ENCODE measurements at places on chromosomes 2 and 18. TPM values are rescaled to one million over a fixed set of nuclear protein-coding genes. Genes with fewer than 3 reads are reported as not detected.

DNA sequence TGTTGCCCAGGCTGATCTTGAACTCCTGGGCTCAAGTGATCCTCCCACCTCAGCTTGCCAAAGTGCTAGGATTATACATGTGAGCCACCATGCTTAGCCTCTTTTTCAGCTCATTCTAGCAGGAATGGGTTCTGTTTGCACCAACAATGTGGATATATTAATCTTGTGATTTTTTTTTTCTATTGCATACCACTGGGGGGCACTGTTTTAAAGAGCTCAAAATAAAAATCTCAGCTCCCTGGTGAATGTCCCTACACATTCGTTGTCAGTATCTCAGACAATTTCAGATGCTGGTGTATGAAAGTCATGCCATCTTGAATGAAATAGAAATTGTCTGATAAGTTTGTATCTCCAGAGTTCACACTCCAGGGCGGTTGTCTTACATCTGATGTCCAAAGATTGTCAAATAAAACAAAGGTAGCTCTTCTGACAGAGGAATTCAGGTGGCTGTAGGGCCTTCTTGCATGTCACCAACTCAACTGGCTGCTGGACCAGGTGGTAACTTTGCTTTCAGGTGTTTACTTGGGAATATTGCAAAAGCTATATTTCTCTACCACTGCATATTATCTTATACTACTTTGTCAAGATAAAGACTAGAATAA lies 3.1 kb upstream of the MATN3 start:
- DNase-seq = peak; percentile 18

DNA sequence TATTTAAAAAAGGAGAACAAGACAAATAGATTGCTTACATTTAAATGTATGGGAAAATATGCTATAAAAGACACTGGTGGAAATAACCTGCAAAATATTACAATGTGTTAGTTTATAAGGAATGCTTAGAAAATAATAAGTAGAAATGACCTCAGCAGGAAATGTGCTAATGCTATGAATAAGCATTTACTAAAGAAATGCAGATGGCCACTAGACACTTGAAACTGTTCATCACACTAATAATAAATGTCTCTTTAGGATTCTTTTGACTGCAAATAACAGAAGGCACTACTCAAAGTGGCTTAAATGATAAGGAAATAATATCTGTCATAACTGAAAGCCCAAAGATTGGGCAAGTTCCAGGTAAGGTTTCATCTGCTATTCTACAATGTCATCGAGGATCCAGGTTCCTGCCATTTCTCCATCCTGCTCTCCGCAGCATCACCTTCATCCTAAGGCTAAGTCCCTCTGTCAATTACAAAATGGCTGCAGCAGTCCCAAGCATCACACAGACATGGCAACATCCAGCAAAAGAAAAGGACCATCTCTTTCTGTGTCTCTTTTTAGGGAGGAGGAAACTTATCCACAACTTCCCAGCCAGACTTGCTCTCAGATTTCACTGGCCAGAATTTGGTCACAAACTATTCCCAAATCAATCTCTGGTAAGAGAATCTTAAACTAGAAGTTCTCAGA lies 21.9 kb downstream of the METTL8 start:
- DNase-seq = no peak

- DNase-seq = no peak
Measured at GRCh38 chr2:74261204-74261864, 62.9 kb downstream of the MTHFD2 start.

- DNase-seq = no peak
Measured at GRCh38 chr18:62033756-62034155, 140.9 kb upstream of the RNF152 start.

GRCh38 chr2:149364839-149365238 lies 34.5 kb downstream of the LYPD6 start:
- no peak for DNase-seq

DNA sequence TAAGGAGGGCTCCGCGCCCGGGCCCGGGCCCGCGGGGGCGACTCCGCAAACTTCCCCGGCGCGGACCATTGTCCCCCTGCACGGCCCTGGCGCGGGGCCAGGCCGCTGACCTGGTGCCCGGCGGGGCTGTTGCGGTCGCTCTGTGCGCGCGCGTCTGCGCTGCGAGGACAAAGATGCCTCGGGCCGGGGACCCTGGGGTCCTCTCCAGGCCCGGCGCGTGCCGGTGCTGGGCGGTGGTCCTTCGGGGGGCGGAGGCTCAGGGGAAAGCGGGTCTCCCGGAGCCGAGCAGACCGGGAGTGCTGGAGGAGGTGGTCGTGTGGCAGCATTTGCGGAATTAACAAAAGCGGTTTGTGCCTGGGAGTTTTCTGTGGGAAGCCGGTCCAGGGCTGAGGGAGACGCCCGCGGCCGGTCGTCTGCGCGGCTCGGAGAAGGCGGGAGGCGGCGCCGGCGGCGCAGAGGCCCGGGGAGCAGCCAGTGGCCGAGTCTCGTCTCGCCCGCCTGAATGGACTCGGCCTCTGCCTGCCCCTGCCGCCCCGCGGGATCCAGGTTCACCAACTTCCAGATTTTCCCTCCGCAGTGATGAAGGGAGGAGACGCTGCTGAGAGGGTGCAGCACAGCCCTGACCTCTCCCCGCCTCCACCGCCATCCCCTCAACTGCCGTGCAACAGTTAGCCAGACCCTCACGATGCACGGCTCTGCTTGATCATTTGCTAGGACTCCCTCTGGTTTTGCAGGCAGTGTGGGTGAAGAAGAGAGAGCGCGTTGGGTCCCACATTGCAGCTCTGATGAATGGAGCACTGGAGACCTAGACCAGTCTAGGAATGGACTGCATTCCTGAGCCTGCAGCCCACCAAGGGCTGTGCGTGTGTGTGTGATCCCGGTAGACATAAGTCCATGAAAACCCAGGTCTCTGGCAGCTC lies 705 bp downstream of the EFR3B start:
- no peak for DNase-seq

- DNase-seq = no peak
Measured at GRCh38 chr2:221330436-221330835, 241.7 kb downstream of the EPHA4 start.

DNA sequence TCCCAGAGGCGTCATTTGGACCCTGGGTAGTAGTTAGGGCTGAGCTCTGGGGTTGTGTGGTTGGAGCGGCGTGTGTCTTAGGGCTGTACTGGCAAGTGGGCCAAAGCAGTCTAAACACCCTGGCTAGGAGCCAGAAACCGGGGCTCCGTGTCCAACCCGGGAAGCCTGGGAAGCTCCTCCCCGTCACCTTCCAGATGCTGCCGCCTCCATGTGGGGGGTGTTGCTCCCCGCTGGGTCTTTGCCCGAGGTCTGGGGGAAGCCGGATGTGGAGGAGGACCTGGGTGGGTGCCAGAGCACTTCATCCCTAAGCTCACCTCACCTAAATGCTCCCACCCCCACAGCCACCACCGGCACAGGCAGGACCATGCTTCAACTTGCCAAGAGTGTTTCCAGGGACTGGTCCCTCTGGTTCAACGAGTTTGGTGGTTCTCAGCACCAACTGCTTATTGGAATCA lies 25.4 kb downstream of the TET3 start:
- no peak for DNase-seq

DNA sequence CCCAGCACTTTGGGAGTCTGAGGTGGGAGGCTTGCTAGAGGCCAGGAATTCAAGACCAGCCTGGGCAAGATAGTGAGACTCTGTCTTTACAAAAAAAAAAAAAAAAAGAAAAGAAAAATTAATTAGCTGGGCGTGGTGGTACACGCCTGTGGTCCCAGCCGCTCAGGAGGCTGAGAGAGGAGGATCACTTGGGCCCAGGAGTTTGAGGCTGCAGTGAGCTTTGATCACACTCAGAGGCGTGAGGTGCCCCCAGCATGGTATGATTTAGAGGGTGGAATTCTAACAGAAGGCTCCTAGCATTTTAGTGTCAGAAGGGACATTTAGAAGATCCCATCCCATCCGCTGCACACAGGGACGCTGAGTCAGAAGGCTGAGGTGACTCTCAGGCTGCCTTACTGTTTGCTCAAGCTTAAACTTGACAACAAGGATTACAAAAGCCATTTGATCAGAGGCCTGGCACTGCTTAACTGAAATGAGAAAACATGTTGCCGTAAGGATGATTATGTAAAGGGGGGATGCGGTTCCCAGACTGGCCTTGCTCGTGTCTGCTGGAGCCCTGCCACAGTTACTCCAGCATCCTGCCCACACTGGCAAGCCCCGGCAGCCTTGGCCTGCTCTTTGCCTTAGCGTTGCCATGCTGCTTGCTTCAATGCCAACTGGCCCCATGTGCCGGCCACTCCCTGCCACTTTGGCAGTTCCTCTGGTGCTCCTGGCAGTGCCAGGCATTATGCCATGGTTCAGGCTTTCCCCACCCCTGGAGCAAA lies 45.6 kb upstream of the SLC1A4 start:
- no peak for DNase-seq

- no peak for DNase-seq
Measured at GRCh38 chr2:160352500-160352899, 141.1 kb downstream of the RBMS1 start.

DNA sequence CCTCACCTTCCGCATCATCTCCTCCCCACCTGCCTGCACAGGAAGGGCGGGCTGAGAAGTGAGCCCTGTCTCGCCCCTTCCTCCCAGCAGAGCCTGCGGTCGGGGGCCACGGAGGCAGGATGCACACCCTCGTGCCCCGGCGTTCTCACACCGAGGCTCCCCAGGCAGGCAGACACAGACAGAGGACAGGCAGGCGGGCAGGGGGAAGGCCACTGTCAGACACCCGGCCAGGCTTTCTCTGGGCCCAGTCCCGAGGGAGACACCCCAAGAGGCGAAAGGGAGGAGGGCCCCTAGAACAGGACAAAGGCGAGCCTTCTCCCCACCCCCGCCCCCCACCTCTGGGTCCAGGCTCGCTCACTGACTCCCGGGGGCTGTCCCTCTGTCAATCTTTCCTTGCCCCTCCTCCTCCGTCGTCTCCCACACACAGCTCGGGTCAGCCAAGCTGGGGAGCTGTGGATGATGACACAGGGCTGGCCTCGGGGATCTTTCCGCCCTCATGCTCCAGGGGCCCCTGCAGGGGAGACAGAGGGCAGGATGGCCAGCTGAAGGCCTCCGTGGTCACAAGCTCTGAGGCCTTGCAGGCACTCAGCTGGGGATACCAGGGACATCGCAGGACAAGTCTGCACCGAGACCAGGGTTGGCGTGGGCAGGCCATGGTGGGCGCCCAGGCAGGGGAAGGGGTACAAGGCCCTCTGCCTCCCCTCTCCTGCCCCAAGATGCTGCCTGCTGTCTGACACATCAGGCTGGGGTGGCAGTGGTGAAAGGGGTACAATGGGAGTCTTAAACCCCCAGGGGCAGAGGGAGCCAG lies 24.9 kb downstream of the BIN1 start:
- no peak for DNase-seq

DNA sequence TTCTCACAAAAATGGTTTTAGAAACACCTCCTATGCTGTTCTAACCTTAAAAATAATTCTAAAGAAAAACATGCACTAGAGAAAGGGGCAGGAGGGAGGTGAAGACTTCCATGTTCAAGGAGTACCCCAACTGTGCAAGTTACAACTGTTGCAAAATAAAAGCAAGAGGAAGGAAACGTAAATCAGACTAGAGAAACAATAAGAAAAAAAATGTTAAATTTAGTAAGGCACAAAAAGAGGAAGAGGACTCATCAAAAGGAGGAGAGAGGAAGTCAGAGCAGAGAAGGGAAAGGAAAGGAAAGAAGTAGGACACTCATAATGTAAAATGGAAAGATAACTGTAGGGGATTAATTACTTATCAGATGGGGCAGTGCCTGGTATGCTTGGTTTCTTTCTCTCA lies 34.1 kb downstream of the RAPH1 start:
- DNase-seq = no peak

- DNase-seq = no peak
Measured at GRCh38 chr2:240398661-240399267, 36.7 kb upstream of the GPC1 start.

- DNase-seq = no peak
Measured at GRCh38 chr2:126946318-126947102, 47.8 kb downstream of the TEX51 start.

GRCh38 chr2:111106706-111107105 lies 14.0 kb upstream of the BCL2L11 start:
- DNase-seq = no peak

GRCh38 chr2:200784215-200784614 lies 27.5 kb upstream of the BZW1 start:
- DNase-seq = no peak

GRCh38 chr18:3081584-3081991 lies 68.6 kb upstream of the LPIN2 start:
- DNase-seq = no peak

DNA sequence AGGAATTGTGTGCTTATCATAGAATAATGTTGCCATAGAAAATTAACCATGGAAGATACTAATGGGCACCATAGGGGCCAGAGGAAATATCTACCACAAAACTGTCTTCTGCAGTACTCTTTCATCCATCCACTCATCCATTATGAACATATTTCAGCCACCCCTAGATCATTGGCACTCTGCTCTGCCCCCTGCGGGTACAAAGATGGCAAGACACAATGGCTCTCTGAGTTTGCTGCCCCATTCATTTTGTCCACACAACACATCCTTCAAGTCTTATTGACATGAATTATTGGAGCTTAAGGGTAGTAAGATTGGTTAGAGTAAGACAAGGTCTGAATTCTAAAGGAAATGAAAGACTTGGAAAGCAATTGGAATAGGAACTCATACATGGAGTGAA lies 1224.7 kb upstream of the CELF4 start:
- no peak for DNase-seq

GRCh38 chr2:164785457-164785856 lies 56.2 kb downstream of the COBLL1 start:
- DNase-seq = no peak

DNA sequence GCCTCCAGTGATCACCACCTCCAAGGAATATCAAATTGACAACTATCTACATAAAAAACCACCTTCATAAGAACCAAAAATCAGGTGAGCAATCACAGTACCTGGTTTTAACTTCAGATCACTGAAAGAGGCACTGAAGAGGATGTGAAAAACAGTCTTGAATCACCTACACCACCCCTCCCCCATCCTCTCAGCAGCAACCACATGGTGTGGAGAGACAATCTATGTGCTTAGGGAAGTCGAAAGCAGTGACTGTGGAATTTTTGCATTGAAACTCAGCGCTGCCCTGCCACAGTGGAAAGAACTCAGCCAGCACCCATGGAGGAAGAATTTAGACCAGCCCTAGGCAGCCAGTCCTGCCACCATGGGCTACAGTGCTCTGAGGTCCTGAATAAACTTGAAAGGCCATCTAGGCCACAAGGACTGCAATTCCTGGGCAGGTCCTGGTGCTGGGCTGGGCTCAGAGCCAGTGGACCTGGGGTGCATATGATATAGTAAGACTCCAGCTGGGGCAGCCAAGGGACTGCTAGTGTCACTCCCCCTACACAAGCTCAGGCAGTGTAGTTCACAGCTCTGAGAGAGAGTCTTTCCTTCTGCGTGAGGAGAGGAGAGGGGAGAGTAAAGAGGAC lies 75.6 kb downstream of the ATL2 start:
- DNase-seq = no peak

DNA sequence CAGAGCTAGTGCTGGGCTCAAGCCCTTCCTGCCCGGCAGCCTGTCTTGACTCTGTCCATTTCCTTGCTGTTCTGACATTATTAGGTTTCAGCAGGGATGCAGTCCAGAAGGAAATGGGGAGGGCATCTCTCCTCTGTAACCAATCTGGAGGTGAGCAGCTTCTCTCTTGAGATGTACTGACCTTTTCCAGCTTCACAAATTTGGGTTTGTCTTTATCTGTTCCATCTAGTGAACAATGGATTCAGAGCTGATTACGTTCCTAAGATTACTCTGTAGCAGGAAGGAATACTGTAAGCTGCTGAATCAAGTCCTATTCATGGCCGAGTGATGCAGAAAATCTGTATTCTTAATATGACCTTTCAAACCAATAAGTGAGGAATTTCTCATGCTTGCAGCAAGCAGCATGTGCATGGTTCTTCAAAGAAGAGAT lies 11.0 kb downstream of the PLA2R1 start:
- no peak for DNase-seq

Gene TCF4
- polyA plus RNA-seq = 47.3 TPM

Gene DPYSL5
- polyA plus RNA-seq = not detected

Gene ATG16L1
- 32.8 TPM for polyA plus RNA-seq

Gene RAB17
- 0.21 TPM for polyA plus RNA-seq

Gene NT5C1B
- polyA plus RNA-seq = not detected

Measured in AG04450 (cell line).